ENCODE measurements at places on chromosomes 2 and 18.
A peak's percentile ranks its signal among the peaks of the same experiment; 100 is the strongest.

GRCh38 chr2:229530434-229530833, 183.9 kb downstream of the DNER start:
- H3K4me1 ChIP-seq, result no peaks in the 10 kb centered on the region
- H3K27ac ChIP-seq, result no peak overlapping the region
- DNase-seq, result no peak

DNA sequence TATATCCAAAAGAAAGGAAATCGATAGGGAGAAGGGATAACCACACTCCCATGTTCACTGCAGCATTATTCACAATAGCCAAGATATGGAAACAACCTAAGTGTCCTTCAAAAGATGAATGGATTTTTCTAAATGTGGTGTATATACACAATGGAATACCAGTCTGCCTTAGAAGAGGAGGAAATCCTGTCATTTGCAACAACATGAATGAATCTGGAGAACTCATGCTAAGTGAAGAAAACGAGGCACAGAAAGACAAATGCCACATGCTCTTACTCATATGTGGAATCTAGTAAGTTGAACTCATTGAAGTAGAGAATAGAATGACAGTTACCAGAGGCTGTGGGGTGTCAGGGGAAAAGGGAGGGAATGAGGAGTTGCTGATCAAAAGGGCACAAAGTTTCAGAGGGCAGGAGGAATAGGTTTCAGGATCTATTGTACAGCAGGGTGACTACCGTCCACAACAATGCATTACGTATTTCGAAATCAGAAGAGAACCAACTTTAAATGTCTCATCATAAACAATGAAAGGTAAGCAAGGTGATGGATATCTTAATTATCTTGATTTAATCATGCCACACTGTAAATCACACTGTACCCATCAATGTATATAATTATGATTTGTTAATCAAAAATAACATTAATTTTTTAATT, 46.1 kb downstream of the SIGLEC15 start:
- H3K27me3 ChIP-seq, result no peaks in the 10 kb centered on the region
- H3K4me3 ChIP-seq, result no peak overlapping the region
- peaks cover 13% of the 10 kb centered on the region for H3K36me3 ChIP-seq

DNA sequence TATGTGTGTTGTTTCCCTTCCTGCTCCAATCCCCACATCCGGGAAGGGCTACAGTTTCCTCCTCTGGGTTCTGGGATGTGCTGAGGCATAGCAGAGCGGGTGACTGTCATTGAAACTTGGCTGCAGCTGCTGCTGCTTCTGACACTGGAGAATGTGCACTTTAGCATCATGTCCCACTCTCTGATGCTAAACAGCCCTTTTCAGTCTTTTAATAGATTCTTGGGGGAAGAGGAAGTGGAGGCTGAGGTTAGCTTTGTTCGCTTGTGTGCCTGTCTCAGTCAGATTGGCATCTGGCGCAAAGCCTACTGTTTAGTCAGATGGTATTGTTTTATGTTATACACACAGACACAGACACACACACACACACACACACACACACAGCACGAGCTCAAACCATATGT, 136.5 kb upstream of the RND3 start:
- H3K4me3 ChIP-seq, result no peak overlapping the region
- H3K27ac ChIP-seq, result no peak overlapping the region
- DNase-seq, result no peak

- H3K27ac ChIP-seq, result no peak overlapping the region
- no peak for DNase-seq
- H3K4me3 ChIP-seq, result no peak overlapping the region
- no peaks in the 10 kb centered on the region for H3K36me3 ChIP-seq
Measured at GRCh38 chr18:48727681-48728080, 188.8 kb downstream of the CTIF start.

DNA sequence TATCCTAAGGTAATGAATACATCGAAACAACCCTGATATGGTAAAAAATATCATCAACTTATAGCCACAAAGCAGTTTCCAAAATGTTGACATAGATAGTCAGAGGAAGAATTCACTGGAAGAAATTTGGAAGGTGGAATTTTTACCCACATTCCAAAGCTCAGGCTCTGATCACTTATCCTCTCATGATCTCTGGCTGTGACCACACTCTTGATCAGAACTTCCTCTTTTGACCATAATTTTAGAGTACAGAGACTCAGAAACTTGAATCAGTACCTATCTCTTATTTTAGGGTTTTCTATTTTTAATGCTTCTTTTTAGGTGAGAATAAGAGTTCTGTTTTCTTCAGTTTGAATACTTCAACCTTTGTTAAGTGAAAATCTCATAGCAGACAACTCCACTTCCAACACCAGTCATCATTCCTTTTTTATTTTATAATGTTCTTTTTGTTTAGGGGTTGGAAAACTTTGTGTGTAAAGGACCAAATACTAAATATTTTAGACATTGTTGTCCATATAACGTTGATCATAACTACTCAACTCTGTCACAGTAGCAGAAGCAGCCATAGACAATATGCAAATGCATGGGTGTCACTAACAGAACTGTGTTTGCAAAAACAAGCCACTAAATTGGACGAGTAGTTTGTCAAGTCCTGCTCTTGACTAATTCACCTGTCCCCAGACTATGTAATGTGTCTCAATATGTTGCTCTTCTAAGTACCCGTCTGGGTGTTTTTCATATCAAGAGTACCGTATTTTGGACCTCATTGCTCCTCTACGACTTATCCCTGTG, 891.6 kb upstream of the CRIM1 start:
- H3K27me3 ChIP-seq, result no peaks in the 10 kb centered on the region
- no peak overlapping the region for H3K4me3 ChIP-seq
- H3K27ac ChIP-seq, result no peak overlapping the region
- no peak for DNase-seq
- no peaks in the 10 kb centered on the region for H3K4me1 ChIP-seq
- H3K36me3 ChIP-seq, result no peaks in the 10 kb centered on the region

GRCh38 chr2:216789081-216789480, 70.8 kb downstream of the TNP1 start:
- no peak overlapping the region for H3K27ac ChIP-seq
- no peaks in the 10 kb centered on the region for H3K27me3 ChIP-seq

DNA sequence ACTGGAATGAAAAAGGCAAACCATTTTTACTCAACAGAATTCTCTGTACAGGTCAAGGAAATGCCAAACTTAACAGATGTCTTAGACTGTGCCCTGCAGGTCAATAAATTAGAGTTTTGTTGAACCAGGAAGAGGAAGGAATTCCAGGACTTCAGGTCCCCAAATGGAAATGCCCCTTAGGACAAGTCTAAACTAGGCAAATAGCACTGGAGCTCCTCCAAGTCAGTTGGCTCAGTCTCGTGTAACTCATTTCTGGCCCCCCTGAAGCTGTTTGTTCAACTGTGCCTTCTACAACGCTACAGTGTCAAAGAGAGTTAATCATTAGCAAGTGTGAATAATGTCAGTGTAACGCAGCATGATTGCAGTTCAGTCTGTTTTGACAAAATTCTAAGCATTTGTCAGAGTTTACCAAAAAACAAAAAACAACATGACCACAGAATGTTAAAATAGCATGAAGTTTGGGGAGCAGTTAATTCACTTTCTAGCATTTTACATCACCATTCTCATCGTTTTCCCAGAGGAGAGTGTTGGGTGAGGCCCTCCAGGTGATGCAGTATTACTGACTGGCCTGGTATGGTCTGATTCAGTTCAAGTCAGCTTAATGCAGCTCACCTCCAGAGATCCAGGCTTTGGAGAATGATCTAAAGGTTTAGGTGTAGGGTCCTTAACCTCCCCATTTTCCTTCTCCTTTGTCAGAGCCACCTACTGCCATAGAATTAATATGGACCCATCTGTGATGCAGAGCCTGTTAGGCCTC, 108.1 kb downstream of the AQP4 start:
- peaks cover 48% of the 10 kb centered on the region for H3K4me1 ChIP-seq
- DNase-seq, result peak; percentile 64
- no peaks in the 10 kb centered on the region for H3K36me3 ChIP-seq
- H3K27ac ChIP-seq, result peak overlapping the region; percentile 7

DNA sequence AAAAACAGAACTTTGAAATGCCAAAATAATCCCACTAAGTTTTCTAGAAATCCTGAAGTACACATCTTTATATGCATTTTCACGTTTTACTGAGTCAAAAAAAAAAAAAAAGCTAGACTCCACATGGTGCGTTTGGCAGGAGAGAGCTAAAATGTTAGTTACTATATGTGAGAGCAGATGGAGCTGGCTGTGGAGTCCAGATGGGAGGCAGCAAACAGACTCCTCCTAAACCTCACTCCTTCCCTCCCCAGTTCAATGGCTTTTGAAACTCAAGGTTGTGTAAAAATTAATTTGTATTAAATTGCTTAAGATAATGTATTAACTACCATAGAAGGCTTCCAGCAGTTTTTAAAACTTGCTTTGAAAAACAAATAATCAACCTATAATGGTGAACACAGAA, 248.8 kb downstream of the AGPS start:
- no peaks in the 10 kb centered on the region for H3K27me3 ChIP-seq
- H3K4me3 ChIP-seq, result no peak overlapping the region
- H3K36me3 ChIP-seq, result no peaks in the 10 kb centered on the region
- no peak overlapping the region for H3K27ac ChIP-seq
- no peaks in the 10 kb centered on the region for H3K4me1 ChIP-seq

GRCh38 chr2:226310146-226310545, 489.5 kb downstream of the IRS1 start:
- no peak overlapping the region for H3K4me3 ChIP-seq
- H3K27ac ChIP-seq, result no peak overlapping the region
- DNase-seq, result no peak
- peaks cover 4% of the 10 kb centered on the region for H3K4me1 ChIP-seq

DNA sequence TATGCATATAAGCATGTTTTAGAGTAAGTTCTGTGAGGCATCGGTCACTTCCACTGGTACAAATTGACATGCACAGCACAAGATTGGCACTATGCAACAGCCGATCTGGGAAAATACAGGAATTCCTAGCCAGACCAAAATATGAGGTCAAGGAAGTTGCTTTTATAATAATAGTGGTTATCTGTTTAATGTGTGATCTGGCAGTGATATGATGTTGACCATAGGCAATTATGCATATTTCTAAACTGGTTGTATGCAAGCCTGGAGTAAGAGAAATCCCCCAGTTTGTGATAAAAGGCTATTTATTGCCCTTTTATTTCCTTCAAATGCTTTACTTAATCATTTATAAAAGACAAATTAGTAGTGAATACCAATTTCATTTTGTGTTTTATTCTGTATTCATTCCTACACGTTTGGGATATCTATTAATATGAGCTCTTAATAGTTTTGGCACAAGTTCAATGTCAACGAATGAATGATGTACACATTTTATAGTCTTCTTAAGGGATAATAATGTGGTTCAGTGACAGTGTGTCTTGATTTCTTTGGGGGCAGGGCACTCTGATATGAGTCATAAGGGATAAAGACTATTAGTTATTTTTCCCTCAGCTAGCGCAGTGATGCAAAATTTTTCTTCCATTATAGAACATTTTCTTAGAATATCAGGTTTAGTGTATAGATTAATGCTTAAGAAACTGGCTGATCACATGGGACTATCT, 34.7 kb upstream of the ZEB2 start:
- no peak for DNase-seq
- no peaks in the 10 kb centered on the region for H3K27me3 ChIP-seq
- no peaks in the 10 kb centered on the region for H3K36me3 ChIP-seq
- no peak overlapping the region for H3K27ac ChIP-seq

DNA sequence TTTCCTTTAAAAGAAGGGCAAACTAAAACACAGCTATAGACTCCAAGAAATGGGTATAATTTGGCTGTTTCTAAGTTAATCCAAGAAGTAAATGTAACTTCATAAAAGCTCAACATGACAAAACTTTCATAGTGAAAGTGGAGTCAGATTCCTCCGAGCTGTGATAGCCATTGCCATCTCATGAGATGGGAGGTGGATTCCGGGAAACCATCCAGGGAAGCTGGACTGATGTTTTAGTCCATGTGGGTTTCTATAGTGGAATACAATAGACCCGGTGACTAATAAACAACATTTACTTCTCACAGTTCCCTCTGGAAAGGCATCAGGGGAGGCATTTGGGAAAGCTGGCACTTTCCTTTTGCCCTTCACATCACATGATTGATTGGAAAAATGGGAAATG, 10.0 kb upstream of the LAPTM4A start:
- H3K27me3 ChIP-seq, result no peaks in the 10 kb centered on the region
- no peaks in the 10 kb centered on the region for H3K36me3 ChIP-seq
- DNase-seq, result no peak
- H3K4me1 ChIP-seq, result no peaks in the 10 kb centered on the region
- no peak overlapping the region for H3K4me3 ChIP-seq

- no peaks in the 10 kb centered on the region for H3K27me3 ChIP-seq
- H3K27ac ChIP-seq, result no peak overlapping the region
- no peaks in the 10 kb centered on the region for H3K36me3 ChIP-seq
- H3K4me3 ChIP-seq, result no peak overlapping the region
- H3K4me1 ChIP-seq, result no peaks in the 10 kb centered on the region
Measured at GRCh38 chr2:179442206-179442605, 177.6 kb upstream of the SESTD1 start.

GRCh38 chr2:15892151-15892880, 48.0 kb upstream of the MYCN start:
- no peak for DNase-seq
- H3K4me1 ChIP-seq, result no peaks in the 10 kb centered on the region
- H3K4me3 ChIP-seq, result no peak overlapping the region

- H3K4me1 ChIP-seq, result no peaks in the 10 kb centered on the region
- H3K36me3 ChIP-seq, result no peaks in the 10 kb centered on the region
- H3K4me3 ChIP-seq, result no peak overlapping the region
- H3K27me3 ChIP-seq, result no peaks in the 10 kb centered on the region
- no peak overlapping the region for H3K27ac ChIP-seq
Measured at GRCh38 chr2:42693688-42694479, 70.1 kb downstream of the OXER1 start.

- H3K27ac ChIP-seq, result no peak overlapping the region
- H3K4me1 ChIP-seq, result no peaks in the 10 kb centered on the region
- no peaks in the 10 kb centered on the region for H3K27me3 ChIP-seq
- no peaks in the 10 kb centered on the region for H3K36me3 ChIP-seq
- no peak for DNase-seq
Measured at GRCh38 chr2:76009484-76009883, 298.8 kb upstream of the GCFC2 start.

GRCh38 chr2:120901201-120901600, 165.5 kb downstream of the GLI2 start:
- H3K27ac ChIP-seq, result no peak overlapping the region
- H3K4me3 ChIP-seq, result no peak overlapping the region
- no peak for DNase-seq
- H3K4me1 ChIP-seq, result no peaks in the 10 kb centered on the region

- no peak overlapping the region for H3K4me3 ChIP-seq
- no peak for DNase-seq
- peaks cover 3% of the 10 kb centered on the region for H3K36me3 ChIP-seq
- no peak overlapping the region for H3K27ac ChIP-seq
- no peaks in the 10 kb centered on the region for H3K27me3 ChIP-seq
Measured at GRCh38 chr2:43941966-43942365, 53.8 kb downstream of the LRPPRC start.

Data from pancreas (tissue), 10 donors.